ENCODE measurements at places on chromosomes 13 and 19.

GRCh38 chr13:79593641-79594275, 112.8 kb downstream of the NDFIP2 start:
- peak; percentile 63 for DNase-seq

- no peak for DNase-seq
These were observed 2.0 kb upstream of the A1BG start for GRCh38 chr19:58355215-58355796.

DNA sequence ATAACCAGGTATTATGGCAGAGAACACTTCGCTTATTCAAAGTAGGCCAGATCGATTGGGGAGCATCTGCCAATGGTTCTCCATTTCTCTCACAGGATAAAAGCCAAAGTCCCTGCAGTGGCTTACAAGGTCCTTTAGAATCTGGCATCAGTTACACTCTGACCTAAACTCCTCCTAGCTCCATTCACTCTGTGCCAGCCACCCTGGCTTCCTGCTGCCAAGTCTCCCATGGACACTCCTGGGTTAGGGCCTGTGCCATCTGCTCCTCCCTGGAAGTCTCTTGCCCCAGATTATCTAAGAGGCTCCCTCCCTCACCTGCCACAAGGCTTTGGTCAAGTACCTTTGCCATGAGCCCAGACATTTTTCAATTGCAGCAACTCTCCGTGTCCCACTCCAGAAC, 649.2 kb downstream of the DACH1 start:
- no peak for DNase-seq

DNA sequence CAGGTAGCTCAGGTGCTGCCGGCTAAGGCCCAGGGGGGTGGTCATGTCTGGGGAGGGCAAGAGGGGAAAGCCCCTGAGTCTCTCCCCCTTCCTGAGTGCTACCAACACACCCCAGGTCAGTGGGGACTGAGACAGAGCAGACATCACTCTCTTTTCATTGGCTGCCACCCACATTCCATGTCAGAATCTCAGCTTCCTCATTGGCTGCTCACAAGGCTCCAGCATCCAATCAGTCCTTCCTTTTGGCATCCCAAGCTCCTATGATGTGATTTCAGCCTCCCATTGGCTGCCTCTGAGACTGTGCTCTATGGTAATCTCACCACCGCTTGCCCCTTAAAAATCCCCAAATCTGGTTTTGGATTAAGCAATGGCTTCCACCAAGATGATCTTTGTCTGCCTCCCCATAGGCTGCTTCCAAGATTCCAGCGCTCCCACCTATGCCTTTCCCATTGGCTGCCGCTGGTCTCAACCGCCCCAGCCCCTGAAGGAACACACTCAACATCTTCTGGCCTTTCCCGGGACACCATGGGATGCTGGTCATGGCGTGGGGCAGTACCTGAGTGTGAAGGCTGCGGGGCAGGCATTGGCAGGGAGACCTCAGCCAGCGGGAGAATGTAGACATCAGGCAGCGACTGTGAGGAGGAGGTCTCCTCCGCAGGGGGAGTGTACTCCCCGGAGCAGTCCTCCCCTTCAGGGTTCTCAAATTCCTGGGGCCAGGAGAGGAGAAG, 2.0 kb downstream of the LMTK3 start:
- peak; percentile 12 for DNase-seq

DNA sequence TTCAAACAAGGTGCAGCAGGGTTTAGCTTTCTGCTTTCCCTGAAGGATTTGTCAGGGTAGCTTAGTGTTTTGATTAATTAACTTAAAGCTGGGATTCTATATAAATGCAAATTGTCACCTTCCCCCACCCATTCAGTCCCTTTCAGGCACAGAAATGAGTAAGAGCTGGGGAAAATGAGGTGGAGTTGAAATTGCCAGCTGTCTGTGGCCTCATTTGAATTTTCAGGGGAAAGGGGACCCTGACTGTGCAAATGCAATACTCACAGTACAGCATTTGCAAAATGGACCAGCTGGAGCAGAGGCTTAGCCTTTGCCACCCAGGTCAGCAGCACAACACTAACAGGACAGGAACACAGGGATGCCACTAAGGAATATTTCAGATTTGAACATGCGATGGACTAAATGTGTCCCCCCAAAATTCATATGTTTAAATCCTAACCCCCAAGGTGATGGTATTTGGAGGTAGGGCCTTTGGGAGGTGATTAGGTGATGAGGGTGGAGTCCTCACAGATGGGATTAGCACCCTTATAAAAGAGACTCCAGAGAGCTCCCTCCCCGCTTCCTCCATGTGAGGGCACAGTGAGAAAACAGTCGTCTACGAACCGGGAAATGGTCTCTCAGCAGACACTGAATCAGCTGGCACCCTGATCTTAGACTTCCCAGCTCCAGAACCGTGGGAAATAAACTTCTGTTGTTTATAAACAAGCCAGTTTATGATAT, 59.5 kb upstream of the CYSLTR2 start:
- no peak for DNase-seq

DNA sequence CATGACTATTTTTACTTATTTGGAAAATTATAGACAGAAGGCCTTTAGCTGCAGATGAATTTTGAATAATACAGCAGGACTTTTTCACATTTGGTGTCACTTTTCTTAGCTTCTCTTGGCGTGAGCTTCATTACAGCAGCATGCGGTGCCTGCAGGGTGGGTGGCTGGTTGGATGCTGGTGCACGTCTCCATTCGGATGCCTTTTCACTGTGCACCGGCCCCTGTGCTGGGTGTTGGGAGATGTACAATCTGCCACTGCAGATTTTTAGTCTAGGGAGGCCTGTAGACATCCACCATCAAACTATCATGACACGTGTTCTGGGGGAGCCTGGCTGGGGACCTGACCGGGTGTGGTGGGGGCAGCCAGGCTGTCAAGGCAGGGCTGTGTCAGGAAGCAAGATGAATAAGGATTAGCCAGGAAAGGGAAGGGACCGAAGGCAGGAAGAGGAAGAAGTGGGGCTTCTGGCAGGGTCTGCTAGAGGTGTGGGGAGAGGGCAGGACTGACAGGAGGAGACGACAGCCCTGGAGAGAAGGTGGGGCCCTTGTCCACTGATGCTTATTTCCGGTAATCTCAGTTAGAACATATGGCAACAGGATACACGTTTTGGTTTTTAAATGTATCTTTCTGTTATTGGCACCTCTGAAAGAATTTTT, 88.8 kb downstream of the ARHGEF7 start:
- no peak for DNase-seq

DNA sequence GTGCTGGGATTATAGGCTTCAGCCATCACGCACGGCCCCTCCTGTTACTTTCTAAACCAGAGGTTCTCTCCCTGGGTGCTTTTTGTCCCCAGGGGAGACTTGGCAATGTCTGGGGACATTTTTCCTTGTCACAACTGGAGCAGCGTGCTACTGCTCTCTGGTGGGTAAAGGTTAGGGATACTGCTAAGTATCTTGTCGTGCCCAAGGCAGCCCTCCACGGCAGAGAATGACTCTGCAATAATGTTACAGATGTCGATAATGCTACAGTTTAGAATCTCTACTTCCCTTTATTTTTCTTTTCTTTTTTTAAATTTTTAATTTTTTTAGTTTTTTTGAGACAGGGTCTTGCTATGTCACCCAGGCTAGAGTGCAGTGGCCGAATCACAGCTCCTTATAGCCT, 38.0 kb downstream of the ADGRE1 start:
- DNase-seq: no peak

- peak; percentile 9 for DNase-seq
These were observed 23.7 kb downstream of the LYPD3 start for GRCh38 chr19:43441716-43442115.
